ENCODE measurements at places on chromosomes 16 and 17. TPM values are rescaled to one million over a fixed set of nuclear protein-coding genes. Genes with fewer than 3 reads are reported as not detected.

TNFRSF17 gene
- not detected for total RNA-seq

CD300H gene
- total RNA-seq = 0.49 TPM

SLC16A13 gene
- 1.5 TPM for total RNA-seq

RND2 gene
- 0.45 TPM for total RNA-seq

EPN2 gene
- total RNA-seq = 59.0 TPM

SLC6A2 gene
- not detected for total RNA-seq

MEIOB gene
- not detected for total RNA-seq

KRT23 gene
- not detected for total RNA-seq

SLC38A8 gene
- total RNA-seq = 0.45 TPM

DNA sequence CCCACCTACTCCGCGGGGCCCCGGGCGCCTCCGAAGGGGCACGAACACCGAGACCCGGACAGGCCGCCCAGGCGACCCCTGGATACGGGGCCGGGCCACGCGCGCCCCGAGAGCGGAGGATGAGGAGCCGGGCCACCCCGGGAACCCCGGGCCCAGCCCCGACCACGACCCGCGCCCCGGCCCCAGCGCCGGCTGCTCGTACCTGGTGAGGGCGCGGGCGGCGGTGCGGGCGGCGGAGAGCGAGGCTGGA, 192 bp downstream of the FASN start:
- H3K27me3 ChIP-seq = no peaks in the 10 kb centered on the region
- no peak for DNase-seq
- H3K36me3 ChIP-seq = no peaks in the 10 kb centered on the region
- H3K4me1 ChIP-seq = peaks cover 29% of the 10 kb centered on the region
- peak overlapping the region; percentile 93 for H3K4me3 ChIP-seq

DNA sequence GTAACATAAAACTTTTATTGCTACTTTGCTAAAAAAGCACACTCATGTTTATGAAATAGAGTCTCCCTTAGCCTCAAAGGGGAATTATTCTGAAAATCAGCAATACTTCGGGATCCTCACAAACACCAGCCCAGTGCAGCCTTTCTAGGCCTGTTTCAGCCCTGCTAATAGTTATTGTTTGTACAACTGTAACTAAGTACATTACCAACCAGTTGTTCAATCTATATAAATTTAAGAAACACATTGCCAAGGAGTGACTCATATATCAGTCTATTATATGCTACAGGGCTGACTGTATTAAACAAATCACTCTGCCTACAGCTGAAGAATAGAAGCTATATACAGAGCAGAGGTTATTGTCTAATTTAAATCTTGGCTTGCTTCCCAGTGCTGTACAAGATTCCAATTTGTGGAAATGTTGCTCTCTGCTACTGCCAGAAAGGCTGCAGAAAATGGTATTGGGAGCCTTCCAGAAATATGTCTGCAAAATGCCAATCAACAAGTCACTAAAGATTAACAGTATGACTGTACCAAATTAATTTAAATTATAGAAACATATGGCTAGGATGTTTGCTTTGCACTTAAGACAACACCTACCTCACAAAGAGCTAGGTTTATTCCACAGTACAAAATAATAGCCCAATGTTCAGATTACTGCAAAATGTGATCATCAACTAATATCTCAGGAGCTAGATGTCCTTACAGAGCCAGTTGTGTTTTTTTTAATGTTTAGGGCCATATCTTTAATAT, 49.7 kb downstream of the TOX3 start:
- no peaks in the 10 kb centered on the region for H3K4me1 ChIP-seq
- no peaks in the 10 kb centered on the region for H3K36me3 ChIP-seq
- no peak for DNase-seq
- no peak overlapping the region for H3K27ac ChIP-seq

DNA sequence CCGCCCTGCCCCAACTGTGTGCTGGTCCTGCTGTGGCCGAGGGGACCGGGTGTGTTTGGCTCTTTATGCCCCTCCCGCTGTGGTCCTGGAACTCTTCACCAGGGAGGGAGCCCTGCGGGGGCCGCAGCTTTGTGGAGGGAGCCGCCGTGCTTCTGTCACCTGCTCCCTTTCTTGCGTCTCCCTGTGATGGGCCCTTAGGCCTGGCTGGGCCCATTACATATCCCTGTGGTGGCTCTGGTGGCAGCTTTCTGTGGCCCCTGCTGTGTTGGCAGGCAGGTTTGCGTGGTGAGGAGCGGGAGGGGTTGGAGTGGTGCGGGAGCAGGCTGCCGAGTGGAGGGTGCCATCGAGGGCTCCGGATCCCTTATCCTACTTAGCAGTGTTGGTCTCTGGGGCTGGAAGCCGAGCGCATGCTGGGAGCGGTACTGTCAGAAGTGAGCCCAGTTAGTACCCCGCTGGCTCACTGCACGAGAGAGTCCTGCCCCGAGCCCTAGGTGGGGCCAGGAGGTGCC, 60.4 kb downstream of the PDPK1 start:
- H3K36me3 ChIP-seq = peaks cover 54% of the 10 kb centered on the region
- H3K4me1 ChIP-seq = peaks cover 8% of the 10 kb centered on the region
- no peaks in the 10 kb centered on the region for H3K27me3 ChIP-seq
- DNase-seq = no peak
- H3K4me3 ChIP-seq = no peak overlapping the region

DNA sequence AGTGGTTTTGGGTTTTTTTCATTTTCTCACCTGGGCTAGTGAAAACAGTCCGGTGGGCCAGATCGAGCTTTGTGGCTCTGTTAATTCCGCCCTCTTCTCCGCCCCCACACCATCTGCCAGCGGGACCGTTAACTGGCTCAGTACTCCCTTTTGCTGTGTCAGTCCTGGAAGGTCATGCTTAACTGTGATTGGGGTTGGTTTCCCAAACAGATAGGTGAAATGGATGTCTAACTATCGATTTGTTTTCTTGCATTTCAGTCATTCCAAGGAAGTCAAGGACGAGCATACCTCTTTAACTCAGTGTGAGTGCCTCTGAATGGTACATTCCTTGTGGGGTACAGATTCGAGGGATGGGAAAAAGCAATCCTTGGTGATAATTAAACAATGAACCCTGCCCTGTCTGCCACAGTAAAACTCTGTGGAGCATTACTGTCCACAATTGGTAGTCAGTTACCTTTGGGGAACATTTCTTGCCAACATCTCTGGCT, 56.7 kb downstream of the YPEL2 start:
- no peak for DNase-seq
- no peaks in the 10 kb centered on the region for H3K27me3 ChIP-seq
- H3K4me1 ChIP-seq = peaks cover 77% of the 10 kb centered on the region
- no peak overlapping the region for H3K27ac ChIP-seq
- H3K4me3 ChIP-seq = no peak overlapping the region

- peaks cover 92% of the 10 kb centered on the region for H3K36me3 ChIP-seq
- no peak overlapping the region for H3K4me3 ChIP-seq
- no peak for DNase-seq
- peaks cover under 1% of the 10 kb centered on the region for H3K4me1 ChIP-seq
Observed at GRCh38 chr17:39527220-39527813, 66.0 kb downstream of the CDK12 start.

- no peak overlapping the region for H3K4me3 ChIP-seq
- H3K27me3 ChIP-seq = no peaks in the 10 kb centered on the region
- peaks cover 19% of the 10 kb centered on the region for H3K4me1 ChIP-seq
- no peaks in the 10 kb centered on the region for H3K36me3 ChIP-seq
- no peak for DNase-seq
Observed at GRCh38 chr17:10166176-10166935, 32.0 kb downstream of the GAS7 start.

GRCh38 chr16:80142281-80142680, 398.5 kb upstream of the DYNLRB2 start:
- H3K4me1 ChIP-seq = no peaks in the 10 kb centered on the region
- H3K27me3 ChIP-seq = no peaks in the 10 kb centered on the region
- H3K4me3 ChIP-seq = no peak overlapping the region
- no peak for DNase-seq
- H3K36me3 ChIP-seq = no peaks in the 10 kb centered on the region

DNA sequence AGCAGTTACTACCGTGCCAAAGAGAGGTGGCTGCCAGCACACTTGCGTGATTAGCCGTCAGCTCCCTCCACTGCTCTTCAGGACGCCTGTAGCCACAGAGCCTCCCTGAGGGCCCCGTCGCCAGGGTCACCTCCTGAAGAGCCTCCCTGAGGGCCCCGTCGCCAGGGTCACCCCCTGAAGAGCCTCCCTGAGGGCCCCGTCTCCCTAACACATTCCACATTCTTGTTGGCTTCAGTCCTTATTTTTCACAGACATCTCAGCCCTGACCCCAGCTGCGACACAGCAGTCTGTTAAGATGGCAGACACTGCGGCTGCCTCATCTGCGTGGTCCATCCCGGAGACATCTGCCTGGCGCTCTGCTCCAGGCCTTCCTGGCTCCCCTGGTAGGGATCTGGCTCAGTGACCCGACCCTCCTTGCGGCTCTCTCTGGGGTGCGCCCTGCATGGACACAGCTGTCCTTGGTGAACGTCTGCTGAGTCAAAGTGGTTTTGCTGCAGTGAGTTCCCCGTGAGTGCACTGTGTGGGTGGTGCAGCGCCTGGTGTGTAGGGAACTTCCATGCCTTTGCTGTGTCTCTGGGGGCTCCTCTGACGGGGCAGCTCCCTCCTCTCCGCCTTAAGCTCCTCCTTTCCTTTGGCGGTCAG, 11.4 kb downstream of the ACSF3 start:
- no peak overlapping the region for H3K4me3 ChIP-seq
- peaks cover 91% of the 10 kb centered on the region for H3K36me3 ChIP-seq
- no peak for DNase-seq
- H3K27ac ChIP-seq = no peak overlapping the region
- no peaks in the 10 kb centered on the region for H3K27me3 ChIP-seq

DNA sequence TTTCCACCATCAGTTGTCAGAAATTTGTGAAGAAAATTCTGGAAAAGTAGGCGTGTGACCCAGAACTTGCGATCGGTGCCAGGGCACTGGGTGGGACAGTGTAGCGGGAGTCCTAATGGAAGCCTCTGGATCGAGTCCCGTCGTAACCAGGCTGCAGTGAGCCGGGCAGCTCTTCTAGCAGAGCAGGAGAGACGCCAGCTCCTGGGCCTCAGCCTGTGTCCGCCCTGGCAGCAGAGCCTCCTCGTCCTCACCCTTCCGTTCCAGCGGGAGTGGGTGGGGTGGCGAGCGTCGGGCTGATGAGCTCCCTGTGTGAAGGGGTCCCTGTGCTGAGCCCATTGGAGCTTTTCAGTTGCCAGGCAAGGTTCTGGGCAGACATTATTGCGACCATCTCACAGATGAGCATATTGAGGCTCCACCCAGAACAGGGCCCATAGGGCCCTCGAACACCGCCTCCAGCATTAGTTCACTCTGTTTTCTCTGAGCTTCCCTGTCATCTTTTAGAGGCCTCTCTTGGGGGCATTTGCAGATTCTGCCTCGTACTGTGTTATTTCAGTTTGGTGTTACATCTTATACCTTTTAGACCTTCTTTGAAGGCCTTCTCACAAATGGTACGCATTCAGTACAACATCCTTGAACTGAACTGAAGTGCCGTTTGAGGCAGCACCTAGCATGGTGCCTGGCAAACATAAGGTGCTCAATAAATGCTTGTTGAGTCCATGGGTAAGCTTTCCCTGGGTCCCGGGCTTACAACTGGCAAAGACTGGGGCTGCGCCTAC, 207.1 kb upstream of the CIBAR2 start:
- no peaks in the 10 kb centered on the region for H3K36me3 ChIP-seq
- H3K4me1 ChIP-seq = peaks cover 17% of the 10 kb centered on the region
- no peak for DNase-seq
- no peak overlapping the region for H3K4me3 ChIP-seq

GRCh38 chr16:85650135-85650843, 37.2 kb downstream of the GSE1 start:
- no peak overlapping the region for H3K27ac ChIP-seq
- H3K36me3 ChIP-seq = no peaks in the 10 kb centered on the region
- DNase-seq = no peak
- H3K27me3 ChIP-seq = no peaks in the 10 kb centered on the region

- no peak for DNase-seq
- H3K27ac ChIP-seq = no peak overlapping the region
- no peaks in the 10 kb centered on the region for H3K36me3 ChIP-seq
- no peaks in the 10 kb centered on the region for H3K4me1 ChIP-seq
- no peak overlapping the region for H3K4me3 ChIP-seq
Observed at GRCh38 chr17:27519550-27519949, 63.3 kb downstream of the KSR1 start.

GRCh38 chr16:55663765-55664677, 8.2 kb downstream of the SLC6A2 start:
- H3K4me1 ChIP-seq = peaks cover 10% of the 10 kb centered on the region
- no peak for DNase-seq
- no peaks in the 10 kb centered on the region for H3K36me3 ChIP-seq
- no peak overlapping the region for H3K4me3 ChIP-seq
- H3K27ac ChIP-seq = no peak overlapping the region

DNA sequence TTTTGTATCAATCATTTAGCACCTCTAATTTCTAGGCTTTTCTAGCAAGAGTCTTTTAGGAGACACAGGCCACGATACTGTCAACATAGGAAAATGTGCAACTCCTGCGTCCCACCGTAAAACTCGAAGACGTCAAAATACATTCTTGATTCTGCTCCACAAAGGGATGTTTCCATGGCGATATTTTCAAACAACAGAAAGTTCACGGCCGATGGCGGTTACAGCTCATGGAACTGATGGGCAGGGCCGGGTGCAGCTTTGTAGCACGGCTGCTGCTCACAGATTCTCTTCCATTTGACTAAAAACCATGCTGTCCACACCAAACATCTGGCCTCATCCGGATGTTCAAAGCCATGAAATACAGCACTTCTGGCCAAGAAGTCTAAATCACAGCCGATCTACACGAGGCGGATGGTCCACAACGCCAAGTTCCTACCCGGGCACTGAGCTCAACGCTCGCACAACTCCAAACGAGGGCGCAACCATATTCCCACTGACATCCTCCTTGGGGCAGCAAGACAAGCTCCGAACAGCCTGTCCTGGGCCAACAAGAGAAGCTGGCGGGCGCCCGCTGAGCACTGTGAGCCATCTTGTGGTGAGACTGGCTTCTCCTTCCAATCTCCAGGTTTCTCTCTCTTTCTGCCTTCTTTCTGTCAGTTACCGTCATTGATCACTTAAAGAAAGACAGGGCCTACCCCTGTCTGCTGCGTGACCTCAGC, 79.8 kb downstream of the ZNF778 start:
- no peak overlapping the region for H3K27ac ChIP-seq
- no peak for DNase-seq
- no peak overlapping the region for H3K4me3 ChIP-seq
- H3K4me1 ChIP-seq = peaks cover 46% of the 10 kb centered on the region
- peaks cover 7% of the 10 kb centered on the region for H3K36me3 ChIP-seq
